Left renal pelvis (tissue), 4 donors: ENCODE measurements at places on chromosomes 7 and 10. TPM values are rescaled to one million over a fixed set of nuclear protein-coding genes. Genes with fewer than 3 reads are reported as not detected.

DNA sequence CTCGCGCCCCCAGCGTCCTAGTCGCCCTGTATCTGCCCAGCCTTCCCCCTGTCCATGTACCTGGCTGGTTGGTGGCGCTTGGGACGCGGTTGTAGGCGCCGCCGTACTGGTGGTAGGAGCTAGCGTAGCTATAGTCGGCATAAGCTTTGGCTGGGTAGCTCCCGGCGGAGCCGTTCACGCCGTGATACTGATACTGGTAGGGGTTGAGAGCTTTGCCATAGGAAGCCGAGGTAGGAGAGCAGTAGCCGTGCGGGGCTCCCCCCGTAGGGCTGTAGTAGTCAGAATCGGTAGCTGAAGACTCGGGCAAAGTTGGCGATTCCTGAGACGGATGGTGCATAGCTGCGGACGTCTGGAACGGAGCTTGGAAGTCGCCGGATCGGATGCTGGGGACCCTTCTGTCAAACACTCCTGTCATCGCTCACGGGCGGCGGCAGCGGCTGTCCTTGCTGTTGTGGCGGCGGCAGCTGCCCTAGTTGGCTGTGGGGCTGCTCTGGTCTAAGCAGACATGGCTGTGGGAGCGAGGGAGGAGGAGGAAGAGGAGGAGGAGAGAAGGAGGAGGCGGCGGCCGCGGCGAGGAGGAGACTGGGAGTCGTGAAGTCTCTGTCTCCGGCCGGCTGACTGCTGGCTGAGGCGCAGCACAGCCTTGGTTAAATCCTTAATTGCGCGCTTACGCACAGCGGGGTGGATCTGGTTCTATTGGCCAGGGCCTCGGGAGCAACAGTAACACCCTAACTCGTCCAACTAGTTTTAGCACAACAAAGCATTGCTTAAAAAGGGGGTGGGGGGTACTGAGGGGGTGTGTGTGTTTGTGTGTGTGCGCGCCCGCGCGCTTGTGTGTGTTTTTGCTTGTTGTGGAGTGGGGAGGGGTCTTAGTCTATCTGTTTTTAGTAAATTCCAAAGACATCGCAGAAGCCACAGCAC lies at the start of gene DLX5:
Gene DLX5, minus strand, starts transcription at position 623 of the 921 bp plus-strand sequence. Its CDS starts 208 bp downstream, at position 415.
- no peak for DNase-seq

DNA sequence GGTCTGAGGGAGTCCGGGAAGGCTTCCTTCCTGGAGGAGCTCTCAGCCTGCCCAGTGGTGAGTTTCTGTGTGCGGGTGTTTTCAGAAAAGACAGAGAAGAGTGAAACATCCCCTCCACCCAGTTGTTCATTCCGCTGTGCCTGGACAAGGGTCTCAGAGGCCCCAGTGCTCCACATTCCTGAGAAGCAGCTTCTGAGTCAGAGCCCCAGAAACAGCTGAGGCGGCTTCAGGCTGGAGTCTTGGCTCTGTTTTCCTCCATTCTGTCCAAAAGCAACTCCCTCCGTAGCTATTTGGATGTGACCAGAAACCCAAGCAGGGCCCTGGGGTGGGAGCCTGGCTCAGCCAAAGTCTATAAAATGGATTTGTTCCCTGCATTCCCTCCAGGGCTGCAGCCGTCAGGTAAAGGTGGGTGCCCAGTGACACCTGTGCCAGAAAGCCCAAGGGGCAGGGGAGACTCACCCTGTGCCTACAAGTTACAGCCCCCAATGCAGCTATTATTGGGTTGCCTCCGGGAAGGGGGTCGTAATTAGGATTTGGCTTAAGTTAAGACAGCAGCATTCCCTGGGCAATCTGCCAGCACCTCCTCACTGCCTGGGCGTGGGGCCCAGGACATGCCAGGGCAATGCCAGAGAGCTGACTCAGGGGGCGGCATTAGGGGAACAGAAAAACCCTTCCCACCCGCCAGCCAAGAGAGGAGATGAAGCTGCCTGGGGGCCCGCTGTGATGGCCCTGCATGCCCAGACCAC lies 13.1 kb upstream of the CAMK2G start:
- DNase-seq, result no peak

GRCh38 chr7:21131897-21132296 lies 296.0 kb upstream of the SP4 start:
- no peak for DNase-seq

GRCh38 chr10:79561257-79561656 lies 1.1 kb upstream of the SFTPA2 start:
- no peak for DNase-seq

DNA sequence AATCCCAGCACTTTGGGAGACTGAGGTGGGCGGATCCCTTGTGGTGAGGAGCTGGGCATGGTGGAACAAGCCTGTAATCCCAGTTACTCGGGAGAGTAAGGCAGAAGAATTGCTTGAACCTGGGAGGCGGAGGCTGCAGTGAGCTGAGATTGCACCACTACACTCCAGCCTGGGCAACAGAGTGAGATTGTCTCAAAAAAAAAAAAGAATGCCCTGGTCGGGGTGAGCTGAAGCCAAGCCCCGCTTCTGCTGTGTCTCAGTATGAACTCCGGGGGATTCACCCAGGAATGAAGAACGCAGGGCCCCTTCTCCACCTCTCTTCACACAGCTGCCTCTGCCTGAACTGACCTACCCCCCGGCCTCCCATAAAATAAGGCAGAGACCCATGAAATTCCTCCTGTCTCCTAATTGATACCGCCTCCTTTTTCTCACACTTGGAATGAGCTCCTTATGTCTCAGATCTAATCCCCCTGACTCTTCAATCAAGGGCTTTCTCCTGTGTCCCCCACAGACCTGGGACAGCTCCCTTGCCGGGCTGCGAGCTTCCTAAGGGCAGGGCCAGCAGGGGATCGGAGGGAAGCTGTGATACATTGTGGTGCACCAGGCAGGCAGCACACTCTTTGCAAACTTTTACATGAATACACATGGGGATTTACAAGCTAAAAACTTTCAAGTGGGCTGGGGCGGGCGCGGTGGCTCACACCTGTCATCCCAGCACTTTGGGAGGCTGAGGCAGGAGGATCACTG lies 911 bp upstream of the ZP3 start:
- no peak for DNase-seq

DNA sequence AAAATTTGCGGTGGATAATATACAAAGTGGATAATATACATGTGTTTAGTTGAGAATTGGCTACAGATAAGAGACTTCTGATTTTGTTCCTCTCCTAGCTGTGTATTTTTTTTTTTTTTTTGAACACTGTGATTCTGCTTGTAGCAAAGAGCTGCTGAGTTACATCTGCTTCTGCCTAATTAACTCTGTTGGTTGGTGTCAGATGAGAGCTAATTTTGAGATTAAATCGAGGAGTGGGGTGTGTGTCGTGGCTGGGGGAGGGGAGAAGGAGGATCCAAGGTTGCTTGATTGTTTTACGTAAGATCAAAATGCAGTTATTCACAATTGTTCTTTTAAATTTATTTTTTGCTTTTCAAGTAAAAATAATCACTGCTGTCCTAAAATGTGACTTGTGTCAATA lies 11.3 kb downstream of the KAT6B start:
- DNase-seq, result no peak

DNA sequence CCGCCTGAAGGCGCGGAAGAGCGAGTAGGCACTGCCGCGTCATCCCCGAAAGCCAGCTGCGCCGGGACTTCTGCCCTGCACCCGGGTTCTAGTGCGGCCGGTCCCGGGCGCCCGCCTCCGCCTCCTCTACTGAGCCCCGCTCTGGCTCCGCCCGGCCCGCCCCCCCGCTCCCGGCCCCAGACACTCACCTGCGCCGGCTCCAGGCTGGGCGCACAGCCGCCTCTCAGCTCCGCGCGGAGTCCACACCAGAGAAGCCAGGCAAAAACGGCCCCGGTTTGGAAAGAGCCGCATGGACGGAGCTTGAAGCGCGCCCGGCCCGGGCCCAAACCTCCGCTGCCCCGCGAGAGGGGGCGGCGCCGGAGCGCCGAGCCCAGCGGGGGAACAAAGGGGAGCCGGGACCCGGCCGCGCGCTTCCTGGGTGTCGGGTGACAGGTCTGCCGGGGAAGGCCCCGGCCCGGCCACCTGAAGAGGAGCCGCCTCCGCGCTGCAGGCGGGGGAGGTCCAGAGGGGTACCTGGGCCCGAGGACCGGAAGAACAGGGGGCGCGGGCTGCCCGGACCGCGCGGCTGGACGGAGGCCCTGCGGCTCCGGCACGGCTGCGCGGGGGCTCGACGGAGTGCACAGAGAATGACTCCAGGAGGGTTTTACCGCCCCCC lies 168.2 kb downstream of the NRF1 start:
- no peak for DNase-seq

DNA sequence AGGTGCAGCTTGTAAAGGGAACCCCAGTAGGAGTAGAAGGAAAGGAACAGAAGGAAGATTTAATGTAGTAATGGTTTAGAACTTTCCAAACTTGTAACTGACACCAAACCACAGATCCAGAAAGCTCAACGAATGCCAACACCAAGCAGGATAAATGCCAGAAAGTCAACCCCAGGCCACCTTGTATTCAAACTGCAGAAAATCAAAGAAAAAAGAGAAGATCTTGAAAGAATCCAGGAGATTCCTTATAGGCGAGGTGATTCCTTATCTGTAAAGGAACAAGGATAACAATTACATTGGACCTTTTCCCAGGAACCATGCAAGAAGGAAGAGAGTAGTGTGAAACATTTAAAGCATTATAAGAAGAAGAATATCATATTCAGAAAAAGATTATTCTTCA lies 93.6 kb downstream of the NKX6-2 start:
- DNase-seq, result no peak

GRCh38 chr10:71691405-71691804 lies 28.2 kb downstream of the C10orf105 start:
- DNase-seq, result no peak

DNA sequence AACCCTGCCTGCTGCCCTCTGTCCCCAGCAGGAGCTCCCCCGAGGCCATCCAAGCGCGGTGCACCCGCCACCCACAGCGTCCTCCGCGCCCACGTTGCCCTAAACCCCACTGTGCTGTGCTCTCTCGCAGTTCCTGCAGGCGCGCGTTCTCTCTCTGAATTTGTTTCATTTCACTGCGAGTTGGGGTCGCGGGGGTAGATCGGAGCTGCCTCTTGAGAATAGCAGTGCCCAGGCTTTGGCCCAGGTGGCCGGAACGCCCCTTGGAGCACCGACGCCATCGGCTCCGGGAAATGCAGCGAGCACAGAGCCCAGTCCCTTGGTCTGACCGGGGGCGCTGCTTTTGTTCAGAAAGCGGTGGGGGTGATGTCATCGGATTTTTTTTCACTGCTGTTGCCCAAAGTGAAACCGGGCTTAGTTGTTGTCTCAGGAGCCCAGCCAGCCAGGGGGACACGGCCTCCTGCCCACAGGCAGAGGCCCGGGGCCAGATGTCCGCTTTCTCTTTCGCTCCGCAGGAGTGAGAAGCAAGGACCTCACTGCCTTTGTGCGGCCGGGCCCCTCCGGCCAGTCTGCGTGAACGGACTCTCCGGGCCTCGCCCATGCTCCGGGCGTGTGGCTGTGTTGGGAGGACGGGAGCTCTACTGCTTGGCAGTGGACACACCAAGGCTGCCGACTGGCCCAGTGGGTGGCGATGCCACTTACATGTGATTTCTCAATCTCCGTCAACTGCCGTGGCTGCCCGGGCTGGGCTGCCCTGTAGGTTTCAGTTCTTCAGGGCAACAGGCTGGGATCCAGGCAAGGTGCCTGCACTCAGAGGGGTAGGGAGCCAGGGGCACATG lies 43.1 kb downstream of the FOXK1 start:
- no peak for DNase-seq

- DNase-seq, result no peak
Measured at GRCh38 chr10:27030060-27030459, 70.2 kb downstream of the ANKRD26 start.

GRCh38 chr10:91887272-91888076 lies 21.8 kb downstream of the FGFBP3 start:
- DNase-seq, result no peak

- no peak for DNase-seq
Measured at GRCh38 chr10:97013568-97013967, 172.2 kb downstream of the SLIT1 start.

- DNase-seq, result no peak
Measured at GRCh38 chr7:36171503-36171902, 18.4 kb downstream of the EEPD1 start.

- no peak for DNase-seq
Measured at GRCh38 chr10:42867571-42867970, 85.0 kb downstream of the BMS1 start.

DNA sequence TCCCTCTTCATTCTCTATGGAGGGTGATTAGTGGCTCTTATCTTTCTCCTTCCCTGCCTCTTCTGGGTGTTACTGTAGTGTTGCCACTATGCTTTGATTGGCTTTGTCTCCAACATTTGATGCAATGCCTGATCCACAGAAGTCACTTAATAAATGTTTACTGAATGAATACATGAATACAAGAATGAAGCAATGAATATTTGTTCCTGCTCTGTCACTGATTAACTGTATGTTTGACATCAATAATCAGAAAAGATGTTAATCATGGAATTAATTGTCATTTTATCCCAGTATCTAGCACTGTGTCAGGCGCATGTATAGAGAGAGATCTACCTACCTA lies 4.3 kb downstream of the ANK3 start:
- no peak for DNase-seq

DNA sequence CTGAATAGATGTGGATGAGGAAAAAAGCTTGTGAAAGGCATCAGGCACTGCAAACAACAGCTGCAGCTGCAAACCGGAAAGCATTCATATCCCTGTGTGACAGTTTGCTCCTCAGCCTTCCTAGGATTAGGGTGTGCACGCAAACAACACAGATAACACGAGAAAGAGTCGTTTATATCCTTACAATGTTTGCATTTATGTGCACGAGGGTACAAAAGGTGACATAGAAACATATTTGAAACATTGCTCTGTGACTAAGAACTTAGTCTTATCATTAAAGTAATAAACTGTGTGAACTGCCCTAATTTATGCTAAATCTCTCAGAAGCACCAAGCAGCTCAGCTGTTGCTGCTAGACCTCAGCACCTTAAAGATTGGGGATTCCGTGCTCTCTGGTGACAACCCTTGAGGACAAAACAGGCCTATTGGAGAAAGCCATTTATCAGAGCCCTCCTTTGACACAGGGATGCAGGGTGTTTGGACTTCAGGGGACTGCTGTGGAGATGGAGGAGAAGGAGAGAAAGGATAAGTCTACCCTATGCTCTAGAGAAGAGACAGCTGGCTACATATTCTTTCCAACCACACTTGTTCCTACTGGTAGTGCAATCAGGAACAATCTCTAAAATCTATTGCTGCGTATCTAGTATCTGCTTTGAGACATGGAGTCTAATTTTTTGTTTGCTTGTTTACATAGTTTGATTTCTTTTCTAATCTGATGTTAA lies 176.2 kb downstream of the GNAT3 start:
- no peak for DNase-seq

- no peak for DNase-seq
Measured at GRCh38 chr10:35004651-35005050, 85.5 kb downstream of the CUL2 start.

GRCh38 chr10:8334631-8335030 lies 280.1 kb downstream of the GATA3 start:
- DNase-seq, result no peak

DNA sequence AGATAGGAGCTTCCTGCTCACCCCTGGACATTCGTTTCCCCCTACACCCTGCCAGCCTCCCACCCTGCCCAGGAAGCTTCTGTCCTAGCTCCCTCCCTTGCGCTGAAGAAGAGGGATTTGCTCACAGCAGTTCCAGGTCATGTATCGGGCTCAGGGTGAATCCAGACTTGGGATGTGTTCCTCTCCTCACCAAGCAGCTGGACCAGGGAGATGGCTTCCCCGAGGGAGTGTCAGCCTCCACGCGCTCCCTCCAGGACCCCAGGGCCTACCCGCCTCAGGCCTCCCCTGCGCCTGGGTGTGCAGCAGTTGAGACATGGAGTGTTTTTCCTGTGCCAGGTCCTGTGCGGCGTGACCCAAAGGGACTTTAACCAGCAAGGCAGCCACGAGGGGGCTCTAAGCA lies 435.6 kb upstream of the FOXK1 start:
- DNase-seq, result no peak

The PIP gene
- not detected for polyA plus RNA-seq

The SH2D4B gene
- polyA plus RNA-seq, result 0.14 TPM

The TRIM74 gene
- polyA plus RNA-seq, result 0.37 TPM

The CDK13 gene
- 66.0 TPM for polyA plus RNA-seq

The MMRN2 gene
- polyA plus RNA-seq, result 28.2 TPM
